CD4-positive, alpha-beta T cell treated with Interleukin-4 for 1 hour (primary cell): ENCODE measurements at places on chromosomes 5 and 9.

- DNase-seq, result no peak
Measured at GRCh38 chr9:110241260-110241857, 14.9 kb downstream of the TXN start.

DNA sequence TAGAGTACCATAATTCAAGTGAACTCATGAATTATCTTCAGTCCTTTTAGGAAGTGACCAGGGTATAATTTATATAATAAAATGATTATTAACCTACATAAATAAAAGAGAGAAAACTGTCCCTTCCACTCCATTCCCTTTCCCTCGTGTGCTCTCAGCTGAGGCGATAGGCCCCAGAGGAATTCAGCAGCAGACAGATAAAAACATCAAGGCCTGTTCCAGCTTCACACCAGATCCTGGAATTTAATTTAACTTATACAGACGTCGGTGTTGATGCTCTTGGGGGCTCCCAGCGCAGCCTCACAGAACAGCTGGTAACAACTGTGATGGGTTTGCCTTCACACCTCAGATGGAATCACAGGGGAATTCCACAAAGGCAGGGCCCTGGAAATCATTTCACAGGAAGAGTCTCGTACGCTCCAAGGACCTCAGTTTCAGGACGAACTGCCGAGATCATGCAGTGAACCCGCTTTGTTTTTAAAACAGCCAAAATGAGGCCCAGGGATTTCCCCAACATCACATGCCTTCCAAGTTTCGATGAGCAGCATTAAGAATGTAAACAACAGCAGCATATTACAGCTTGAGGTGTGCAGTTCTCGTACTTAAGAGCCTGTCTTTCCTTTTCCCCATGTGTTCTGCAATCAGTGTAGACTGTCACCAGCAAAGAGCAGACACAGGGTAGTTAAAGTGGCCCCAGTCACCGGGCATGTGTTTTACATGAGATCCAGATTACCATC, 73.6 kb upstream of the ALDH1B1 start:
- DNase-seq, result no peak

DNA sequence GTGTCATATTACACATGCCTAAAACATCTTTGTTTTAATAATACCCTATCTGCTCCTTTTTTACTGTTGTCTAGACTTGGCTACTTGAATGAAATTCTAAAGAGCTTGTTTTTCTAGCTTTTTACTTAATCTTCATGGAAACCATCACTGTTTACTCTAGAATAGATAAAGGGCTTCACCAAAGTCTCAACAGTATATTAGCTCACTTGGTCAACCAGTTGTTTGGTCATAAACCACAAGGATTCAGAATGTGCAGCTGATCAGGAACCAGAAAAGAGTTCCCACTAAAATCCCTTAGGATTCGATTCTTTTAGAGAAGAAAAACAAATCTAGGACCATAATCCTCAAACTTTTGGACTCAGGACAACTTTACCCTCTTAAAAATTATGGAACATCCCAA, 38.0 kb downstream of the CDO1 start:
- no peak for DNase-seq

- no peak for DNase-seq
Measured at GRCh38 chr5:117691081-117691870, 1116.7 kb upstream of the SEMA6A start.

- DNase-seq, result no peak
Measured at GRCh38 chr9:134888603-134889190, 8.1 kb downstream of the FCN2 start.
